Activated T-helper 1 cell treated with anti-CD3 and anti-CD28 coated beads, Interleukin-12 subunit alpha, Interleukin-12 subunit beta, Interleukin-2, Interleukin-4 antibody, amounts not matched to agents 30 ng/mL and 10 ng/mL and 1 ng/mL, durations not matched to agents 14 hours and 24 hours and 36 hours (primary cell): ENCODE measurements at places on chromosomes 12 and 14.

DNA sequence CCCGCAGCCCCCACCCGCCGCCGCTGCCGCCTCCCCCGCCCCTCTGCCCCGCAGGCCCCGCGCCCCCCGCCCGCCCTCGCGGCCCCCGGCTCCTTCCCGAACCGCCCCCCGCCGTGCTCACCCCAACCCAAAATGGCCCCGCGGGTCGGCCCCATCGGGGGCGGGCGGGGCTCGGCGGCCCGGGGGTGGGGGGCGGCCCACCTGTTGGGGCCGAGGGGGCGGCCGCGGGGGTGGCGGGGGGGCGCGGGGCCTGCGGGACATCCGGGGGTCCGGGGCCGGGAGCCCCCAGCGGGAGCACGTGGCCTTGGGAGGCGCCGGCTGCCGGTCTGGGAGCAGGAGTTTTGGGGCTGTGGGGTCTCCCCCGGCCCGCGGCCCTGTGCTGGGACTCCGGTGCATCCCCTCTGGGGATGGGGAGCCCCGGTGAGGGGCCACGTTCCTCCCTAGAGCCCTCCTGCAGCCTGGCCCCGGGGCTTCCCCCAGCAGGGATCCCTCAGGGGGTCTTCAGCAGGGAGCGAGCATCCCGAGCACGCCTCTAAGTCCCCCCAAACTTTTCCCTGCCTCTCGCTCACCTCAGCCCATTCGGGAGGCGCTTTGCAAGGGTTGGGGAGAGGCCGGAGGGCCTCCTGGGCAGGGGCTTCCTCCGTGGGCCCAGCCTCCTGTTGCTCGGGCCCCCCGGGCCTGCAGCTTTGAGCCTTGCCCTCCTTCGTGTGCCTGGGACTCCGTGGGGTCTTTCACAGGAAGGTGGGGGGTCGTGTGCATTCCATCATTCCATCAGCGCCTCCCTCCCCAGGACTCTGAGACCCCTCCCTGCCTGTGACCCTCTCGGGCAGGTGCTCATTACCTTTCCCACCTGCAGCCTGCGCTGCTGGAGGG, 710 bp downstream of the MTA1 start:
- no peak for DNase-seq

DNA sequence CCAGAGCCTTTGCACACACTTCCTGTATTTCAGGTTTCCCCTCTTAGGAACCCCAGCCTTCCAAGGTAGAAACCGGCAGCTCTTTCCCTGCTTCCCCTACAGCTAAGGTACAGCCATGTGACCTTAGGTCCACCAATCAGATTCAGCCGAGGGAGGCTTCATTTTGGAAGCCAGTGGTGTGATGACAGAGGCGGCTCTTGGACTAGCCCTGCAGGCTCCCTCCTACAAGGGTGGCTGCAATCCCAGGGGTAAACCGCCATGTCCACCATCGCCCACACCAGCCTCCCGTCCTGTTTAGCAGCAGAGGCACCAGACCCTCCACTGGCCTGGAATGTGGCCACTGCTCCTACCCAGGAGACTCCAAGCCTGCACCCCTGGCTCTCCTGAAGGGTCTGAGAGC, 65.6 kb downstream of the SERPINA3 start:
- no peak for DNase-seq

GRCh38 chr14:101460986-101461750, 100.1 kb upstream of the DIO3 start:
- DNase-seq: no peak

- DNase-seq: no peak
Observed at GRCh38 chr12:49548822-49549648, 10.2 kb downstream of the KCNH3 start.

- DNase-seq: no peak
Observed at GRCh38 chr12:32448586-32448985, 49.2 kb downstream of the FGD4 start.

DNA sequence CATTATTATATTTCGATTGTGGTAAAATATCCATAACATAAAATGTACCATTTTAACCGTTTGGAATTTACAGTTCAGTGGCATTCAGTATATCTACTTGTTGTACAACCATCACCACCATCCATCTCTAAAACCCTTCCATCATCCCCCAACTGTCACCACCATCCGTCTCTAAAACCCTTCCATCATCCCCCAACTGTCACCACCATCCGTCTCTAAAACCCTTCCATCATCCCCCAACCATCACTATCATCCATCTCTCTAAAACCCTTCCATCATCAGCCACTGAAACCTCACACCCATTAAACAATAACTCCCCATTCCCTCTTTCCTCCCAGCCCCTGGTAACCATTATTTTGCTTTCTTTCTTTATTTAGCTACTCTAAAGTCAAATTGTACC, 144.2 kb upstream of the EEA1 start:
- DNase-seq: no peak

DNA sequence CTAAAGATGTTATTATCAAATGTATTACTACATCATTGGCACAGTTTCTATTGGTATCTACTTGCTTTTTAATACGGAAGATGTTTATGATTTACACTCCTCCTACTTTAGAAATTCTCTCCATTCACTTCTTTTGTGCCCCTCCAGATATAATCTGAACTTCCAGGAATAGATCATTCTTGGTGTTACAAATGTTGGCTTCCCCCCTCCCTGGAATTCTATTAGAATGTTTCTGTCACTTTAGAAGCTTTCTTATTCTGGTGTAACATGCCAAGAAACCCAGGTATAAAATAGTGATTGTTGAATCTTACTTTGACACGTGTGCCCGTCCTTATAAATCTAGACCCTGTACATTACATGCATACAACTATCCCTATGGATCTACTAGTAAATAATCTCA, 1.2 kb upstream of the WDR20 start:
- DNase-seq: no peak

DNA sequence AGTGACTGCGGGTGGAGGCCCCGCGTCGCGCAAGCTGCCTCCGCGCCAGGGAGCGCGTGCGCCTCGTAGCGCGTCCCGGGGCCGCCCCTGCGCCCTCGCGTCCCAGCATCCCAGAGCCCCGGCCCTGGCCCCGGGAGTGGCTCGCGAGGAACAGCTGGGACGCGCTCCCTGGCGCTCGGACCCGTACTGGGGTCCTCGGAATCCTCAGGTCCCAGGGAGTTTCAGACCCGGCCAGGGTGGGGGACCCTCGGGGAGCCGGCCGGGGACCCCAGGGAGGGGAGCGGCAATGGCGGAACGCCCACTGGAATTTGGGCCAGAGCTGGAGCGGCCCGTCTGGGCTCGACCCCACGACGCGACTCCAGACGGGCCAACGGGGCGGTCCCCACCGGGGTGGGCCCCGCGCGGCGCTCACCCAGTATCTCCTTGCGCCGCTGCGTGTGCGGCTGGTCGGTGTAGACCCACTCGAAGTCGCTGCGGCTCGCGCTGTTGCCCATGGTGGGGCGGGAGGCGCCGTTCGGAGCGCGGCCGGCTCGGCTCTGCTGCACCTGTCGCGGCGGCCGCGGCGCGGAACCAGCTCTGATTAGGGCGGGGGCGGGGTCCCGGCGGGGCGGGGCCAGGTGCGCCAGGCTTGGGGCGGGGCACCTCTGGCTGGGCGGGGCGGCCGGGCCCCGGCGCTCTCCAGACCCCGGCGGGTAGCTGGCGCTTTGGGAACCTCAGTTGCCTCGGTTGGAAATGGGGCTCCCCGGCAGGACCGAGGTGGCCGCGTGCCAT, at the start of gene DEGS2:
TSS of gene DEGS2 (minus strand) at position 552 of the 771 bp plus-strand sequence. CDS start at position 494, 58 bp downstream.
- DNase-seq: no peak

DNA sequence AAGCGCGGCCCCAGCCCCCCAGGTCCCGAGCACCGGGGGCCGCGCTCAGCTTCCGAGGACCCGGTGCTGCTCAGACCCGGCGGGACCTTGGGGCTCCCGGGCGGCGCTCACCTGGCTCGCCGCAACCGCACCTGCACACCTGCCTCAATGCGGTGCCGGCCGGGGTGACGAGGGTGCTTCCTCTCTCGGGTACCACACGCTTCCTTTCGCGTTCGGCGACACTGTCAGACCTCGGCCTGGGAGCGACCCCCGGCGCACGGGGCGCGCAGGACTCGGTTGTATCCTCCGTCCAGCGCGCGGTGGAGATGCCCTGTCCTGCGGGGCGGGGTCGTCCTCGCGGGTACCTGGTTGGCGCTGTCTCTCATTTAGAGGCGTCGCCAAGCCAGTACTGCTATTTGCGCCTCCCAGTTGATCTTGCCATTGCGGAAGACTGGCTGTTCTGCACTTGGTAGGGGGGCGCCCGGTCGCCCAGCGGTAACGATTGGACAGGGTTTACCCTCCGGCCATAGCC, 718 bp downstream of the PACS2 start:
- peak; percentile 37 for DNase-seq

- no peak for DNase-seq
Observed at GRCh38 chr12:68521321-68521839, 89.3 kb upstream of the RAP1B start.

GRCh38 chr12:66910366-66910974, 231.6 kb upstream of the GRIP1 start:
- DNase-seq: no peak

- no peak for DNase-seq
Observed at GRCh38 chr12:79016181-79016580, 151.6 kb downstream of the SYT1 start.

DNA sequence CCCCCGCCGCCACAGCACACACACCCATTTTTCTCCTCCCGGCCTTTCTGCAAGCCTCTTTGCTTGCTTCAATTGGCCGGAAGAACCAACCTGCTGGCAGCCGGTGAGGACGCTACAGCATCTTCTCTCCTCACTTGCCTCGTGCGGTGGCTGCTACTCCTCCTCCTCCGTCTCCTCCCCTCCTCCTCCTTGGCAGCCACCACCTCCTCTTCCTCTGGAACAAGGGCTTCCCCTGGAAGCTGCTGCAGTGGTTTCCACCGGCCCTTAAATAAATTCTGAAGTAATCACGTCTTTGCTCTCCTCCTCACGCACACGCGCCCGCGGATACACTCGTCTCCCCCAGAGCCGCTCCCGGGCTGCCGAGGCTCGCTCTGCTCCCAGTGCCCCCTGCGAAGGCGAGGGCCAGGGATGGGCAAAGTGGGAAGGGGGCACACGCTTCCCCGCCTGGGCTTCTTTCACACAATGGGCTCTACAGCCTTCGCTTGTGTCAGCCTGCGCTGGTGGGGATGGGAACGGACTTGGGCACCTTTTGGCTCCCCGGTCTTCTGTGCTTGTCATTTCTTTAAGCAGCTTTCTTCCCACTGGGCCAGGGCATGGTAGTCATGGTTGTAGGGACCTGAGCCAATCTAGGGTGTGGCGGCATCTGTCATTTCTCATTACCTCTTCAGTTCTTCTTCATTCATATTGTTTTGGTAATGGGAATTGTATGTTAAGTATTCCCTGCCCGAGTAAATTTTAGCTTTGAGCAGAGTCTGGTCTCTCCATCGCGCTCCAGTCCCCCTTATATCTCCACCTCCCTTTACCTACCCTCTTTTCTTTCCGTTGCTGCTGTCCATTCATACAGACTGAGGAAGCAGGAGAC, at the start of gene PPFIA2:
TSS of gene PPFIA2 (minus strand) at position 161 of the 862 bp plus-strand sequence.
- DNase-seq: no peak

- no peak for DNase-seq
Observed at GRCh38 chr14:90455100-90455571, 58.3 kb downstream of the CALM1 start.

DNA sequence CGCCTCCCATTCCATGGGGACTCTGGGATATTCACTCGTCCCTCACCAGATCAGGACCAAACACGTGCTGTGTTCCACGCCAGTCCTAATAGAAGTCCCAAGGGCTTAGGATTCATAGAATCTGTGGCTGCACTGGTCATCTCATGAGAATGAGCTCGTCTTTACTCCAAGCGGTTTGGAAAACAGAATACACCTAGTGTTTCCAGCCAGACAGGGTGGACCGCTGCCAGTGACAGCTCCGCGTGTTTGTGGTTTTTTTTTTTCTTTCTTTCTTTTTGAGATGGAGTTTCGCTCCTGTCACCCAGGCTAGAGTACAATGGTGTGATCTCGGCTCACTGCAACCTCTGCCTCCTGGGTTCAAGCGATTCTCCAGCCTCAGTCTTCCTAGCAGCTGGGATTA, 75.1 kb downstream of the GLT1D1 start:
- no peak for DNase-seq

GRCh38 chr12:79673354-79673753, 17.4 kb downstream of the PAWR start:
- DNase-seq: no peak

DNA sequence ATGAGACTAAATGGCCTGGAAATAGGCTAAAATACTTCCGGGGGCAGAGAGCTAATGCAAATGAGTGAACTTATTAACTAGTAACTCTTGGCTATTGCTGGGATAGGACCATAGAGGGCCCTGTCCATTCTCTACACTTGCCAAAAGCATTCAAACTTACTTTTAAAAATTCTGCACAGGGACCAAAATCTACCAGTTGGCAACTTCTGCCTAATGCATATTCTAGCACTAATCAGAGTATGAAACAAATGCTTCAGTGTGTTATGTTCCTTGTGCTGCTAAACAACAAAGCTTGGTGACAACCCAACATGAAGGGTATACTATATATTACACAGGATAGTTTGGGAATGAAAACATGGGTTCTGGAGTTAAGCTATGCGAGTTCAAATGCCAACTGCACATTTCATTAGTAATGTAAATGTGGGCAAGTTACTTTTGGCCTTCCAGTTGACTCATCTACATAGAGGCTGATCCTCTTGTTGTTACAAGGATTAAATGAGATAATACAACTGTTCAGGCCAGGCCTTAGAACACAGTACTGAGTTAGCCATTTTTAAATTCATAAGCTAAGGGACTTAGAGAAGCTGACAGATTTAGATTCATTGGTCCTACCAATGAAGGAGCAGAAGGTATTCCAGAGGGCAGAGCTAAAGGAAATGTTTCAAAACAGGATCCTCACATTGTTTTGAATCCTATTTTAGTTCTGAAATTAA, 32.4 kb downstream of the HIGD1C start:
- no peak for DNase-seq

- DNase-seq: no peak
Observed at GRCh38 chr14:44463356-44464004, 43.6 kb downstream of the FSCB start.

DNA sequence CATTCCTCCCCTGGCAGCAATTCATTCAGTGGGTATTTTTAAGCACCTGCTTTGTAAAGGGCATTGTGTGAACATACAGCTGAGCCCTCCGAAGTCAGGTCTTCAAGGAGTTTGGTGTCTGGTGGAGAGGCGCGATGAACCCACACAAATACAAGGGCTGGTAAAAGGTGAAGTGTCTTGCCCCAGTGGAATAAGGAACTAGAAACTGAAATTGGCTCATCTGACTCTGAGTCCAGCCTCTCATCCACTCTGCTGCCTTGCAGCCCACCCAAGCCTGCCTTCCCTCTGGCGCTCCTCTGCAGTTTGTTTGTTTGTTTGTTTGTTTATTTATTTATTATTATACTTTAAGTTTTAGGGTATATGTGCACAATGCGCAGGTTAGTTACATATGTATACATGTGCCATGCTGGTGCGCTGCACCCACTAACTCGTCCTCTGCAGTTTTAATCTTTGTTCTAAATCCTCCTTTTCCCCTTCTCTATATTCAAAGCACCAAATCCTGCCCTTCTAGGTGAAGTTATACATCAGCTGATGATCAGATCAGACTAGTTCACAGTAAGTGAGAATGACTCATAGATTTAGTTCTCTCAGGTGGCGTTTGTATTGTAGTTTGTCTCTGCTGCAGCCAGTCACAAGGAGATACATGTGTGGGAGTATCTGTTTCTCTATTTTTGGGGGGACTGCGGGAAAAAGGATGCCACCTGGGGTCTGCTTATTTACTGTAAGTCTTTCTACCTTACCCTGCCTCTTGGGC, 394.5 kb downstream of the APAF1 start:
- DNase-seq: no peak

GRCh38 chr12:80712866-80713265, 3.8 kb upstream of the MYF5 start:
- no peak for DNase-seq

- DNase-seq: no peak
Observed at GRCh38 chr12:1591034-1591433, 3.3 kb downstream of the FBXL14 start.

- no peak for DNase-seq
Observed at GRCh38 chr12:50211392-50212070, 44.4 kb upstream of the CERS5 start.
